ENCODE measurements at places on chromosomes 3 and 15.

DNA sequence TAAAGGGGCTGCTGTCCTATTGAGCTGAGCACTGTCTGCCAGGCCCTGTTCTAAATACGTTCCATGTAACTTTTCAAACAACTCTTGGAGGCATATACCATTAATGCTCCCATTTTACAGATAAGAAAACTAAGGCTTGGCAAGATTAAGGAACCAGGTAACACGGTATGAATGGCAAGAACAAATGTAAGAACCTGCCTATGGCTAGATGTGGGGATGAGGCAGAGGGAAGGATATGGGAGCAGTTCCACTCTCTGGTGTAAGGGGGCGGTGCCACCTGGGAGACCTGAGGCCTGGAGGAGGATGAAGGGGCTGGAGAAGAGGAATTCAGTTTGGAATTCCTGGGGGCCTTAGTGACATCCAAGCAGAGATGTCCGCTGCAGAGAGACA lies 3.8 kb upstream of the LMAN1L start:
- no peak for DNase-seq

DNA sequence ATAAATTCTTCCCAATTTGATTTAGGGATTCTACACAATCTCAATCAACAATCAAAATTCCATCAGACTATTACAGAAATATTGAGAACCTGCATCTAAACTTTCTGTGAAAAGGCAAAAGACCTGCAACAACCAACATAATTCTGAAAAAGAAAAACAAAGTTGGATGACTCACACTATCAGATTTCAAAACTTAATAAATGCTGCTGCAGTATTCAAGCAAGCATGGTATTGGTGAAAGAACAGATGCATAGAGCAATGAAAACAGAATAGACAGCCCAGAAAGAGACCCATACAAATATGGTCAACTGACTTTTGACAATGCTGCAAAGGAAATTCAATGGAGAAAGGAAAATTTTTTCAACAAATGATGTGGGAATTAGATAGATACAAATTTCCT lies 477.1 kb upstream of the NR2F2 start:
- DNase-seq = no peak

- no peak for DNase-seq
Observed at GRCh38 chr15:93308026-93308690, 219.1 kb upstream of the RGMA start.

DNA sequence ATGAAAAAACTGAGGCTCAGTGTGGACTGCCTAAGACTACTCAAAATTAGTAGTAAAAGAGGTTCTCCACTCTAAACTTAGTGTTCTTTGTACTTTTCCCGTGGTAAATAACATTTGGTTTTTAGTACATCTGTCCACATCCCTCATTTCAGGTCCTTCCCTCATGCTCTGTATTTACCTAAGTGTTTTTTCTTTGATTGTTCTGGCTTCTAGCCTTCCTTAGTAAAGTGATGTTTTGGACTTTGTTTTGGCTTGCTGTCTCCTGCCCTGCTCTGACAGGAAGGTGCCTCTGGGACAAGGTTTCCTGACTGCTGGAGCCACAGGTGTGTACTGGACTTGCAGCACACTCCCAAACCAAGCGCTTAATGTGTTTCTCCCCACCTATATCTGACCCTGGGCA lies 29.9 kb upstream of the ALDH1A2 start:
- no peak for DNase-seq

GRCh38 chr15:39807791-39808190 lies 25.1 kb upstream of the FSIP1 start:
- DNase-seq = no peak

DNA sequence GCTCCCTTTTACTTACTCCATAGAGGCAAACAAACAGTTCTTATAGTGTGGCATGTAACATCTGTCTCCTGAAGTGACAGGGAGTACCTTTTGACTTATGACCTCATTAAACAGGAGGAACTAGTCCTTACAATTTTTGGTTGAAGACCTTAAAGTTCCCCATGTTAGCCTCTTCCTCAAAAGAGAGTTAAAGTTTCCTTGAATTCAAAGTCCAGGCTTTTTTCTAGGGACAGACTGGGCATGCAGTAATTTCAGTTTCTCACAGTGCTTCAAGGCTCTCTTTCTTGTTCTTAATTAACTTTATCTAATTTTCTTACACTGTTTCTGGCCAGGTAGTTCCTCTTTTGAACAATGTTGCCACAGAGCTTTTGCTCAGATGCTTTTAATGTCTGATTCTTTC lies 12.1 kb downstream of the GOLM2 start:
- DNase-seq = no peak

GRCh38 chr3:48848816-48849515 lies 1.3 kb upstream of the PRKAR2A start:
- no peak for DNase-seq

GRCh38 chr3:153080778-153081240 lies 81.2 kb upstream of the RAP2B start:
- no peak for DNase-seq

- DNase-seq = peak; percentile 67
Observed at GRCh38 chr3:5122741-5123706, 932 bp downstream of the ARL8B start.

DNA sequence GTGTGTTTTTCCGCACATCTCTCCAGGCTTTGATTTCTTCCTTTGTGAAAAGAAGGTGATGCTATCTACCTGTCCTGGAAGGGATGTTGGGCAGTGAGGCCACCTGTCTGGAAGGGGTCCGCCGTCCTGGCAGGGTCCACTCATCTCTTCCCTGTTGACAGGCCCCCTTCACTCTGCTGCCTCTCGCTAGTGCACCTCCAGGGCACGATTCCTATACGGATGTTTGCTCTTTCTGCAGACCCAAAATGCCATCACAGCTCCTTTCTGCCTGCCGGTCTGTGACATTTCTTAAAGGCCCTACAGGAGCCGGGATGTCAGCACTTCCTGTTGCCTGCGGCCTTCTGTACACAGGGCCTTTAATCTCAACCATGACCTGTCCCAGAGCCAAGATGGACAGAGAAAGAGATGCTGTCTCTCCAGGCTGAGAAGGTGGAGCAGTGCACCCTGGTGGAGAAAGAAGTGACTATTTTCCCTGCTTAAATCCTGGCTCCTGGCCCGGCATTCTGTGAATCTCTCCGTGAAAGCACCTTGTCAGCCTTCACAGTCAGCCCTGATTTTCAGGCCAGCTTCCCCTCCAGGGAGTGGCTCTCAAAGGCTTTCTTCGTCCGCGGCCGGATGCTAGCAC lies 7.4 kb downstream of the FAM3D start:
- DNase-seq = peak; percentile 18

- no peak for DNase-seq
Observed at GRCh38 chr3:165522386-165522785, 314.8 kb downstream of the BCHE start.

- DNase-seq = no peak
Observed at GRCh38 chr3:77506384-77506783, 466.5 kb downstream of the ROBO2 start.

GRCh38 chr3:88263417-88264100 lies 113.8 kb downstream of the C3orf38 start:
- no peak for DNase-seq

- no peak for DNase-seq
Observed at GRCh38 chr3:13138833-13139145, 65.6 kb upstream of the IQSEC1 start.

GRCh38 chr3:137642831-137643230 lies 121.3 kb upstream of the SOX14 start:
- DNase-seq = no peak

DNA sequence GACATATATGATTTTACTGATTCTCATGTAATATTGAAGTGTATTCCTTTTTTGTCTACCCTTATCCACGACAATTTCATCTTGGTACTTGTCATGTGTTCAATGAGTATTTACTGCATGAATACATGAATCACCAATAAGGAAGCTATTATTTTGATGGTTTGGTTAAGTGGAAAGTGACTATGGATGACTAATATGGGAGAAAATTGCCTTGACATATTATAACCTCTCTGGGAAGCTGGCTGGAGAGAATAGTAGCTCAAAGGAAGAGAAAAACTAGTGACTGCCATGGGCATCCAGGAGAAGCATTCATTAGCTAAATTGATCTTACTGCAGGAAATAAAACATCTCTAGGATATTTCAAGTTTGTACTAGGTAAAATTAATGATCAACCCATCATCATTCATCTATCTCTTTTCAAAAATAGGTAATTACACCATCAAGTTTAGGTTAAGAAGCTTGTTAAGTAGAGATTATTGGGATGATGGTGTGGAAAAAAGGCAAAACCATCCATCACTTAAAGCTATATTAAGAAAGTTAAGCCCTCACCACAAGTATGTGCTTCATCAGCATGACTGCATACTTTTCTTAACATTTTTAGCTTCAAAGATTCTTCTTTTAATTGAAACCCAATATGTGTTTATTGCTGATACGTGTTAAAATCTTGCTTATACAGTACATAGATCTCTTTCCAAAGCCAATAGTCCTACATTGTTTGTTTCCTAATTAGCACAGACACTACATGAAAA lies 455.2 kb upstream of the ARPP21 start:
- DNase-seq = no peak

DNA sequence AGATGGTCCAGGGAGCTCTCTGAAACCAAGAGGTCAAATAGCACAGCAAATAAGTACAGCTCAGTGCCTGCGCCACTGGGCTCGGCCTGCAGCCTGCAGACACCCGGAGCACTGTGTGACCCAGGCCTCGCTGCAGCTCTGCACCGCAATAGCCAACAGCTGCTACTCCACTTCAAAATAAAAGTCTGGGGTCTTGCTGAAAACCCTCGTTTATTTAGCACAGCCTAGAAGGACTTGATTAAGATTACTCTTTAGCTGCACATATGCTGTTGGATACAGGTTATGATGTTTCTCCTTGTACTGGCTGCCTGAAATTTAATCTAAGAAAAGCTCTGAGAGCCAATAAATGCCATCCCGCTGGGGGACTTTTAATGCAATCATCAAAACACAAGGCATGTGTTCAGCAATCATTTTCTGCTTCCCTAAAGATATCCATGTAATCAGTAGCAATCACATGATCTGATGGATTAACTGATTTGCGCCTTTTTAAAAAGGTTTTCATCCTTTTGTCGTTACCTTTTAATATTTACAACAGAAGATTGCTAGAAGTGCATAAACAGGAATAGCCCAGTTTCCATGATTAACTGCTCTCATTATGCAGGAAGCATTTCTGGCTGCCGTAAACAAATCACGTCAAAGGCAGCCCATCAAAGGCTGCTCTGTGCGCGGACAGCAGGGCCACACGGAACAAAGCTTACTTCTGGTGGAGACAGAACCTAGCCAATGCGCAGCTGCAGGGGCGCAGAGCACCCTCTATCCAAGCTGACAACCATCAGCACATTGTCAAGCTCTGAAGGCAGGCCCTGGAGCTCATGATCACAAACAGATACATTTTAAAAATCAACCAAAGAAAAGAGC lies 58.8 kb downstream of the CLASP2 start:
- peak; percentile 47 for DNase-seq

GRCh38 chr15:66293419-66294156 lies at the start of gene DIS3L:
Gene DIS3L (plus strand): TSS chr15:66293568. CDS start chr15:66293597, 29 bp downstream.
- DNase-seq = no peak

DNA sequence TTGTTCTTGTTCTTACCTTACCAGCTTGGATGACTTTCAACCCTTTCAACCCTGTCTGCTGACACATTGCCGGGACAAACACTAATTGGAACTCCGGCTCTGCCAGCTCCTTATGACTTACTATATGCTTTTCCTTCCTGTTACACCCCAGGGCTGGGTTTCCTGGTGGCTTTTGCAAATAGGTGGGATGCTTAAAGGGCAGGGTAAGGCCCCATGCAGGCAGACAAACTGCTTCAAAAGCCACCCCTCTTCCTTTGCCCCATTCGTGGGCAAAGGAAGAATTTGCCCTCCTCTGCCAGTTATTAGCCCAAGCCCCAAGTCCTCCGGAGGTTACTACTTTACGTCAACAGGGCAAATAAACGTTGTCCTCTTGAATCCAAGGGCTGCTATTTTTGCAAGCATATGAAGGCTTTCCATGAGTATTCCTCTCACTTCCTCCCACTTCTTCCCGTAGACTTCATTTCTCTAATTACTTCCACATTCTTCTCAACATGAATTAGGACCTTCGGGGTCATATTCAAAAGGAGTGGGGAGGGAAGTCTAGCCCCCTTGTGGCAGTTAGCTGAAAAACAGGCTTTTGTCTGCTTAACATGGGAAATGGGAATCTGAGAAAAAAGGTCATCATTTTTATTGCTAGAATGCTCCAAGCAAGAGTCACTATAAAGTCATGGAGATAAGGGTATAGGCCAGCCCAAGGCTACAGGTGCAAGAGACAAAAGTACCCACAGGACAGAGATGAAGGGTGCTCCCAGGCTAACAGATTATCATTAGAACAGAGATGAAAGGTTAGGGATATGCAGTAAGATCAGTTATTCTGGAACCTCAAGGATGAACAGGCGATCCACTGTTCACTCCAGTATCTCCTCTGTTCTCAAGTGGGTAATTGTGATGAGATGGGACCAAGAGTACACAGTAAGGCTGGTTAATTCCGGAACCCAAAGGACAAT lies 56.3 kb upstream of the FSTL1 start:
- DNase-seq = peak; percentile 46

DNA sequence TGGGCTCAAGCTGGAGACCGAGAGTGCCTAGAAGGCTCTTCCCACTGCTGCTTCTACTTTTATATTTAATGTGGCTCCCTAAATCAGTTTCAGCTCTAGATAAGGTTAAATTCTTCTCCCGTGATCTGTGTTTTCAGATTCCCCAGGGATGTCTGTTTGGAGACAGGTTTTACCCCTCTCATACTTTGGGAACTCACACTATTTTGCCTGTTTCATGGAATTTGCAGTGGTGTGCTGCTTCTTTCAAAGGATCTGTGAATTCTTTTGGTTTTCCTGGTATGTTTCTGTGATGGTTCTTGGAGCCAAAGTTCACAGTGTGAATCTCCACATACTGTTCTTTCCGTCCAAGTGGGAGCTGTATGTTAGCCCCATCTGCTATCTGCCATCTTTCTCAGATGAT lies 238.3 kb upstream of the SLITRK3 start:
- no peak for DNase-seq

GRCh38 chr3:85838921-85839320 lies 880.1 kb downstream of the CADM2 start:
- no peak for DNase-seq

GRCh38 chr3:58422756-58423325 lies 10.8 kb downstream of the PDHB start:
- no peak for DNase-seq

DNA sequence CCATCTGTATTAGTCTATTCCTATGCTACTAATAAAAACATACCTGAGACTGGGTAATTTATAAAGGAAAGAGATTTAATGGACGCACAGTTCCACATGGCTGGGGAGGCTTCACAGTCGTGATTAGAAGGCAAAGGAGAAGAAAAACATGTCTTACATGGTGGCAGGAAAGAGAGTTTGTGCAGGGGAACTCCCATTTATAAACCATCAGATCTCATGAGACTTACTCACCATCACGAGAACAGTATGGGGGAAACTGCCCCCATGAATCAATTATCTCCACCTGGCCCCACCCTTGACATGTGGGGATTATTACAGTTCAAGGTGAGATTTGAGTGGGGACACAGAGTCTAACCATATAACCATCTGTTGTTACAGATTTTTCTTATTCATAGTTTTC lies 42.1 kb upstream of the MB21D2 start:
- no peak for DNase-seq

Measured in fibroblast of the conjunctiva (primary cell).